Suprapubic skin (tissue), 4 donors: ENCODE measurements at places on chromosomes 13 and 19.

GRCh38 chr19:45568732-45569131 lies 15.9 kb downstream of the OPA3 start:
- peak overlapping the region; percentile 39 for H3K27ac ChIP-seq
- DNase-seq: no peak
- no peaks in the 10 kb centered on the region for H3K27me3 ChIP-seq
- H3K4me3 ChIP-seq: no peak overlapping the region

DNA sequence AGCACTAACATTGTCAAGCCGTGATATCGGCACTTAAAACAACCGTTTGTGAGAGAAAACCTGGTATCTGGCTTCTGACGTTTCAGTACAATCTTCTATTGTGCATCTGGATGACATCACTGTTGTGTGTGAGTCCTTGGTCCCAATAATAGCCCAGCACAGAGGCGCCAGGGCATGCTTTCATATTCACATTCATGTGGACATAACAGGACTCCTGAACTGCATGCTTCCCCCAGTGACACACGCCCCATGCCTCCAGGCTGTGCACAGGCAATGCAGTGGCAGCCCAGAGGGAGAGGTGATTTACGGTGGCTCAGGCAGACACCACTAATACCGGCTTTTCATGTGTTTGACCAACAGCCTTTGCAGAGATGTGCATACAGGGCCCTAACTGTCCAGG lies 58.1 kb downstream of the MRPL57 start:
- H3K27me3 ChIP-seq: peaks cover 6% of the 10 kb centered on the region
- no peak overlapping the region for H3K27ac ChIP-seq
- no peak overlapping the region for H3K4me3 ChIP-seq
- DNase-seq: no peak

- DNase-seq: no peak
- H3K36me3 ChIP-seq: no peaks in the 10 kb centered on the region
- peaks cover 30% of the 10 kb centered on the region for H3K4me1 ChIP-seq
- H3K4me3 ChIP-seq: peak overlapping the region; percentile 50
- peak overlapping the region; percentile 61 for H3K27ac ChIP-seq
Observed at GRCh38 chr13:21075011-21075378, 13.6 kb upstream of the LATS2 start.

- H3K27ac ChIP-seq: no peak overlapping the region
- H3K4me3 ChIP-seq: no peak overlapping the region
- H3K4me1 ChIP-seq: peaks cover 28% of the 10 kb centered on the region
- H3K36me3 ChIP-seq: no peaks in the 10 kb centered on the region
- H3K27me3 ChIP-seq: no peaks in the 10 kb centered on the region
Observed at GRCh38 chr13:50679321-50679720, 164.2 kb downstream of the DLEU7 start.

DNA sequence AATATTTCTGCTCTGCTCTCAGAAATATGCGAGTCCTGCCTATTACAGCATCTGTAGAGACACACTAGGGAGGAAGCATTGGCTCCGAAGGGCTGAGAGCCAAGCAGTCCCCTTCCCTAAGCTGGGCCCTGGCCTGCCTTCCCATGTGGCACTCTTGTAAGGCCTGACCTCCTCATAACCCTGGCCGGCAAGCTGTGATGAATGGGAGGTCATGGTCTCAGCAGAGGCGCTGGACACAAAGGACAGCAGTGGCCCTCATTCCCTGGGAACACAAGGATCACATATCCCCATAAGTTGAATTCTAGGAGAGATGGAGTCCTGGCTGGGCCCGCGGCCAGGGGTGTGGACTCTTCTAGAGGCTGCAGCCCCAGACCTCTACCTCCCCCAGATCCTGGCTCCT lies 483.3 kb downstream of the ZNF536 start:
- no peak overlapping the region for H3K4me3 ChIP-seq
- DNase-seq: no peak
- no peaks in the 10 kb centered on the region for H3K36me3 ChIP-seq
- no peaks in the 10 kb centered on the region for H3K4me1 ChIP-seq

DNA sequence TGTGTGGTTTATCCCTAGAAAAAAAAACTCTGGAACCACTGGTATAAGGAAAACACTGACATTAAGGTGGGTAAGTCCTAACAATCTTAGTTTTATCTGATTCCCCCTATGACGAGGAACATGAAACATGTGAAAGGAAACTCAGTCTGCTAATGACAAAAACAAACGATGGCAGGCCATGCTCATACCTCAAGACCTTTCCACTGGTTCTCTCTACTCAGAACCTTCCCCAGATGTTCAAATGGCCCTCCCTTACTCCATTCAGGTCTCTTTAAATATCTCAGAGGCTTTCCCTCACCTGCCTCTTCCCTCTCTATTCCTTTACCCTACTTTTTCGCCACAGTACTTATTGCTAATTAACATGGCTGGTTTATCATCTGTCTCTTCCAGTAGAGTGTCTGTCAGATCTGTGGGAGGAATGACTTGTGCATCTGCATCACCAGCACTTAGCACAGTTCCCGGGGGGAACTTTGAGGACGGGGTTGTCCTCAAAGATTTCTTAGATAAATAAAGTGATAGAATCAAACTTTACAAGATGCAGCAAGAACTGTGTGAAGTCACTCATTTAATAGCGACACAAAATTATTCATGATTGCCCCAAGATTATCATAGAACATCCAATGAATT lies 1.5 kb downstream of the TUBGCP3 start:
- no peak for DNase-seq
- no peaks in the 10 kb centered on the region for H3K36me3 ChIP-seq
- no peaks in the 10 kb centered on the region for H3K27me3 ChIP-seq
- H3K27ac ChIP-seq: peak overlapping the region; percentile 95
- peaks cover 21% of the 10 kb centered on the region for H3K4me1 ChIP-seq
- H3K4me3 ChIP-seq: peak overlapping the region; percentile 81

GRCh38 chr13:110559986-110560385 lies 1.5 kb downstream of the RAB20 start:
- H3K36me3 ChIP-seq: peaks cover 3% of the 10 kb centered on the region
- H3K27me3 ChIP-seq: no peaks in the 10 kb centered on the region
- peak overlapping the region; percentile 26 for H3K27ac ChIP-seq
- H3K4me1 ChIP-seq: peaks cover 32% of the 10 kb centered on the region
- H3K4me3 ChIP-seq: peak overlapping the region; percentile 83

DNA sequence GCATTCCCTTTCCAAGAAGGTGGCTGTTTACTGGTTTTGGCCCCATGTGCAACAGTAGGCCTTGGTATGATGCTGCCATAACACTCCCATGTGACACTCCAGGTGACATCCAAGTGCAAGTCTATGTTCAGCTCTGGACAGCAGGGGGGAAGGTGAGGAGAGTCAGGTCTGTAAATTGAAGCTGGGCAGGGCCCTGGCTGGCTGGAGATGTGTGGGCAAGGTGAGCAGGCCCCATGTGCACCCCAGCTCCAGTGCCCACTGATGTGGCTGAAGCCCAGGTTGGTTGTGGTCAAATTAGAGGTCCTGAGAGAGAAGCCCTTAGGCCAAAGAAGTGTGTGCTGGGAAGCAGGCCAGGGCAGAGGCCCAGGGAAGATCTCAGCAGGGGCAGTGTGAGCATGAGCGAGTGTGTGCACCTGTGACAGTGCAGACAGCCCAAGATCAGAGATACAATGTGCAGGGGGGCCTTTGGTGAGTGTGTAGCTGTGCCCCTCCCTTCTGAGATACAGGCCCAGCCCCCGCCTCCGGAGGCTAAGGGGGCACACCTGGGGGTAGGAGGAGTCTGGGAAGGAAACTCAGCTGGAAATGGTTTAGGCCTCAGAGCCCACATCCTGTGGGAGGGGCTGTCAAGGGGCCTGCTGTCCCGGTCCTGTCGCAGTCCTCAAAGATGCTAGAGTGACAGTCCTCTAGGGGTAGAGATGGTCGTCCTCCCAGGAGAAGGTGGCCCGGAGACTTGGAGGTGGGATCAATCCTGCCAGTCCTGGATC lies 18.6 kb downstream of the DEDD2 start:
- peak overlapping the region; percentile 9 for H3K4me3 ChIP-seq
- no peak for DNase-seq
- peaks cover 50% of the 10 kb centered on the region for H3K4me1 ChIP-seq
- H3K27ac ChIP-seq: peak overlapping the region; percentile 24

- no peaks in the 10 kb centered on the region for H3K36me3 ChIP-seq
- no peak overlapping the region for H3K4me3 ChIP-seq
- no peak overlapping the region for H3K27ac ChIP-seq
- H3K27me3 ChIP-seq: no peaks in the 10 kb centered on the region
Observed at GRCh38 chr13:84130495-84131114, 248.3 kb upstream of the SLITRK1 start.

DNA sequence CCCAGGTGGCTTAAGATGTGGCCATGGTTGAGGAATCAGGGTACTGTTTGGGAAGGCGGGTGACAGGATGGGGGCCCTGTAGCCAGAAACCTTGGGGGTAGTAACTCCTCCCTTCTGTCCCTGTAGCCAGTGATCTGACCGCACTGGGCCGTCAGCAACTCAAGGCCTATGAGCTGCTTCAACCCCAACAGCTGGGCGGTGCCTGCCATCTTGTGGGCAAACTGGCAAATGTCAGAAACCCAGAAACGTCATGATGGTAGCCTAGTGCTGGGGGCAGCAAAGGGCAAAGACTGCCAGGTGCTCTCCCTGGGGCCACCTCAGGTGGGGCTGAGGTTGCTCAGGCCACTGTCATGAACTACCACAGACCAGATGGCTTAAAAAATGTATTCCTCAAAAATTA lies 3.5 kb downstream of the COPE start:
- H3K27ac ChIP-seq: no peak overlapping the region
- H3K4me1 ChIP-seq: peaks cover 22% of the 10 kb centered on the region
- no peak overlapping the region for H3K4me3 ChIP-seq
- H3K36me3 ChIP-seq: peaks cover 40% of the 10 kb centered on the region
- H3K27me3 ChIP-seq: no peaks in the 10 kb centered on the region

DNA sequence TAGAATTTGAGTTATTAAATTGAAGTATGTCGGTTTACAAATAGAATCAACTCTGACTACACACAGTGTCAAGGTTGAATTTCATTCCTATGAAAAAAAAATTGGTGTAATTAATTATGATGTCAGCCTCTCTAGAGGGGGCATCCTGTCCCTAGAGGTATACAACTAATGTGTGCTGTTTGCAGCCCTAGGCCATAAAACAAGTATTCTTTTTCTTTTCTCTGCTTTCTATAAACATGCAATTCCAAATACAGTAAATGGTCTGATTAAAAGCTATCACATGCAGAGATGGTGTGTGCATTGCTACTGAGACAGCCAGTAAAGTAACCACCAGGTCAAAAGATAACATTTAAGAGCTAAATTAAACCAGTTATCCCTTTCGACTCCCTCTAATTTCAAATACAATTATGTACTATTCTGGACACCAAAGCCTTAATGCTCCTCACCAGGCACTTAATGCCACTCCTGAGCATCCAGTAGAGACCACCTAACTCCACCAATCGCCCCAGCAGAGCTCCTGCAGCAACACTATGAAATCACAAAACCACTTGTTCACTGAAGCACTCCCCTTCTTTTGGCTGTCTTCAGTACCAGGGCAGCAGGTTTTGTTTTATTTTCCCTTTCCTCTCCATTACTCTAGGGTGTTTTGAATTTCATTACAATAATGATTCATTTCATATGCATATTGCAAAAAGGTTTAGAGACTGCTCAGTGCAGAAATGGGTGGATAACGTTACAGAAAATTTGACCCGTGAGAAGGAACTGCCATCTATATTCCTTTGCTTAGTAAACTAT lies 426.9 kb downstream of the PCDH9 start:
- no peaks in the 10 kb centered on the region for H3K4me1 ChIP-seq
- no peak for DNase-seq
- no peaks in the 10 kb centered on the region for H3K27me3 ChIP-seq
- no peak overlapping the region for H3K4me3 ChIP-seq

DNA sequence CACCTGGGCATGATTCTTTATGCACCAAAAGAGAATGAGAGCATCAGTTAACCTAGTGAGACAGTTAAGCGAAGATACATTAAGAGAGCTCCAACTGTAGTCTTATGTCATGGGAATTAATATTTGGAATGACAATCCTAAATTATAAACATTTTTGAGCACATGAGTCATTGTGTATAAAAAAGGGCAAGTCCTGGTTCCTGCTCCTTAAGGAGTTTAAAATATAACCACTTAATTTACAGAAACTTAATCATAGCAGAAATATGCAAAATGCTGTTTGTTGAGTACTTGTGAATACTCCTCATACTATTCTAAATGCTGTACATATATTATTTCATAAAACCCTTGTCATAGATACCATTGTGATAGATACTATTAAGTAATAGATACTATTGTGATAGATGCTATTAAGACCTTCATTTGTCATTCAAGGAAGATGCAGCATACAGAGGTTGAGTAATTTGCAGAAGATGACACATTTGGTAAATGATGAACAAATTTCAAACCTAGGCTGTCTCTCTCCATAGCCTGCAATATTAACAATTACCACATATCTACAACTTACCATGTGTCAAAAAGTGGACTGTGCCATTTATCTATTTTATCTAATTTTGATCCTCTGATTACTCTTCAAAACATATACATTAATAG lies 301.0 kb downstream of the TBC1D4 start:
- H3K4me3 ChIP-seq: no peak overlapping the region
- H3K4me1 ChIP-seq: no peaks in the 10 kb centered on the region
- H3K27ac ChIP-seq: no peak overlapping the region
- no peaks in the 10 kb centered on the region for H3K36me3 ChIP-seq

DNA sequence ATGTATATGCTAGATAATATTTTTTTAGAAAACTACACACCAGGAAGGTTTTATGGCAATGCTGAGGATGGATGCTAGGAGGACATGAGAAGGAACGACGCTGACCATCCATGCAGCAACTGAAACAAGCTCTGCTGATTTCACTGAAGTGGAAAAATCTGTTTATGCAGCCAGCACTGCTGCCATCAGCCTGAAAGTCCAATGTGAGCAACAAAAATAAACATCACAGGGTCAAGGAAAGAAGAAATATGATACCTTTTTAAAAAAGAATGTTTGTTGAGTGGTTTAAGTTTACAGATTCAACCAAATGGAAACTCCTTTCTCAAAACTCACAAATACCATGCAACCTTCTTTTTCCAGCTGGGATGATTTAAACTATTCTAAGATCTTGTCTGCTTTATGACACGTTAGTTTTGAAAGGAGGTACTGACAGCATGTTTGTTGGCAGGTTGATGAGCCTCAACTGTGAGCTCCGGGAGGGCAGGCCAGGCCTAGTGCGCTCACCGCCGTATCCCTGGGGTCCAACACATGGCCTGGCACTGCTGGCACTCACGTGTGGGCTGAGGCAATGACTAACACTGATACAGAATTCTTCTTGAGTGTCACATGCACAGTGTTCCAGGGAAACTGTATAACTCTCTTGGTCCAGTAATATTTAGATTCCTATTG lies 46.8 kb downstream of the LATS2 start:
- H3K4me3 ChIP-seq: no peak overlapping the region
- peaks cover 23% of the 10 kb centered on the region for H3K4me1 ChIP-seq
- H3K27ac ChIP-seq: no peak overlapping the region
- no peak for DNase-seq
- no peaks in the 10 kb centered on the region for H3K36me3 ChIP-seq

DNA sequence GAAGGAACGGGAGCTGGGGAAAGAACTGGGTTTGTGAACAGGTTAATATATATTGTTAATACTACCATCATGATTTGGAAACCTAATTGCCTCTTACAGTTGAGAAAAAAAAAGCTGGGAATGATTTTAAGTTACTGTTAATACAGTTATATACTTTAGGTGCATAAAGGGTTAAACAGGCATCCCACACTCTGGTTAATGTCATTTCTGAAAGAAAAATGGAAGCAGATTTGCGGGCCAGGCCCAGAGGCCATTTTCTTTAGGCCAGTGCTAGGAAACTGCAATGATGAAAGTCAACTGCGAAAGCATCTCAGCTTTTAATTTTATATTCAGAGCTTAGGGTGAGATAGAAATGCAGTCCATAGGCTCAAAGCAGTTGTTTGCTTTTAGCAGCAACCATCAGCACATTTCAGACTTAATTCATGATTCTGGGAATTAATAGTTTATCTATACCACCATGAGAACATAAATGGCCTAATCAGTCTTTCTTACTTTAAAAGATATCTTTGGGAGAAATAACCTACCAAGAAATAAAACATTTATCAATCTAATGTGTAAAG lies 592.8 kb downstream of the GPC6 start:
- no peaks in the 10 kb centered on the region for H3K4me1 ChIP-seq
- H3K4me3 ChIP-seq: no peak overlapping the region
- DNase-seq: no peak
- H3K27me3 ChIP-seq: no peaks in the 10 kb centered on the region
- no peak overlapping the region for H3K27ac ChIP-seq
